ENCODE measurements at places on chromosomes 11 and 22. TPM values are rescaled to one million over a fixed set of nuclear protein-coding genes. Genes with fewer than 3 reads are reported as not detected.

OR10A2 gene
- total RNA-seq, result not detected

TECTA gene
- total RNA-seq, result 0.57 TPM

SCARF2 gene
- total RNA-seq, result 46.0 TPM

PDGFB gene
- total RNA-seq, result 2.6 TPM

RTN4RL2 gene
- not detected for total RNA-seq

FAM111B gene
- 11.5 TPM for total RNA-seq

ARHGAP20 gene
- total RNA-seq, result 2.6 TPM

C22orf15 gene
- total RNA-seq, result 0.86 TPM

CD3G gene
- total RNA-seq, result not detected

TEAD1 gene
- total RNA-seq, result 230 TPM

KRTAP5-9 gene
- total RNA-seq, result not detected

BIRC3 gene
- total RNA-seq, result 4.4 TPM
